ENCODE measurements at places on chromosomes 1 and 21.

GRCh38 chr1:22804969-22805671, 94.5 kb downstream of the EPHB2 start:
- DNase-seq: no peak

DNA sequence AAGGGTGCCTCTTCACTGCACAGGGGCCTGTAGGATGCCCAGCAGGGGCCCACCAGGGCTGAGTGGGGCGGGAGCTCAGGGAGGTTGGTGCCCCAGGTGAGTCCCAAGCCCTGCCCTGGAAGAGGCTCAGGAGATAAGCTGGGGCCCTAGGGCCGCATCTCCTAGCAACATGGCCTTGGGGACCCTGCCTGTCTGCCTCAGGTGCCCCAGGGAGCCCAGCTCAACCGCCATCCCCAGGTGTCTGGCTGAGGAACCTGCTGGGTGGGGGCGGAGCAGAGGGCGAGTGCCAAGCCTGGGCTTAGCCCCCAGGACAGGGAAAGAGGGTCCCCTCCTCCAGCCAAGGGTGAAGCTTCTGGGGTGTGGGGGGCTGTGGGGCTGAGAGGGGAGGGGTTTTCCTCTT, 54.8 kb downstream of the FOXO6 start:
- DNase-seq: no peak

DNA sequence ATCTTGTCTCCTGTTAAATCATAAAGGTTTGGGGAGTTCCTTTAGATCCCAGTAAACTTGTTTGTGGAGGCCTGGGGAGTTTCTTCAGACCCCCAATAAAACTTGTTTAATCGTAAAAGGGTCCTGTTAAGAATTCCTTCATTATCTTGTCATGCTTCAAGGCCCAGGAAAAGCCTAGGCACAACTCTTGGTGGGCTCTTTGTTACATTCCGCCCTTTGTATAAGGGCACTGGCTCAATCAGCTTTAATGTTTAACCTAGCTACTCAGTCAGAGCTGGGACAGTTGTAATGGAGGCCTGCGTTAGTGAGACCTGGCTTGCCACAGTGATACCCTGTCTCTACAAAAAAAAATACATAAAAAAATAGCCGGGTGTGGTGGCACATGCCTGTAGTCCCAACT, 77.2 kb downstream of the MPZL1 start:
- DNase-seq: no peak

- DNase-seq: no peak
These were observed 18.7 kb upstream of the F5 start for GRCh38 chr1:169604781-169605560.

GRCh38 chr1:90501281-90501680, 215.8 kb downstream of the BARHL2 start:
- DNase-seq: no peak

DNA sequence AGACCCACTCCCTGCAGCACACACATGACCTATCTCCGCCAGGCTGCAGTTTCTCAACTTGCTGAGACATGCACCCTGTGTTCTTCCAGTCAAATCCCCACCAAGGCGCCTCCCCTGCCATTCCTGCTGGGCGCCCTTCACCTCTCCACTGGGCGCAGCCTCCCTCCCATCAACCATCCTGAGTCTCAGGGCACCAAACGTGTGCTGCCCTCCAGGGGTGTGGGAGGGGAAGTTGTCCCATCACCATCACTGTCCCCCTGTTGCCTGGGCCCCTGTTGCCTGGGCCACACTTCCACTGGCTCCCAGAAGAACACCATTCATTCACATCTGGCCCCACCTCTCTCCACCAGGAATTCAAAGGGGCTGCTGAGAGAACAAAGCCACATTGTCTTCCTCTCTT, 44.9 kb upstream of the EFHD2 start:
- DNase-seq: no peak

DNA sequence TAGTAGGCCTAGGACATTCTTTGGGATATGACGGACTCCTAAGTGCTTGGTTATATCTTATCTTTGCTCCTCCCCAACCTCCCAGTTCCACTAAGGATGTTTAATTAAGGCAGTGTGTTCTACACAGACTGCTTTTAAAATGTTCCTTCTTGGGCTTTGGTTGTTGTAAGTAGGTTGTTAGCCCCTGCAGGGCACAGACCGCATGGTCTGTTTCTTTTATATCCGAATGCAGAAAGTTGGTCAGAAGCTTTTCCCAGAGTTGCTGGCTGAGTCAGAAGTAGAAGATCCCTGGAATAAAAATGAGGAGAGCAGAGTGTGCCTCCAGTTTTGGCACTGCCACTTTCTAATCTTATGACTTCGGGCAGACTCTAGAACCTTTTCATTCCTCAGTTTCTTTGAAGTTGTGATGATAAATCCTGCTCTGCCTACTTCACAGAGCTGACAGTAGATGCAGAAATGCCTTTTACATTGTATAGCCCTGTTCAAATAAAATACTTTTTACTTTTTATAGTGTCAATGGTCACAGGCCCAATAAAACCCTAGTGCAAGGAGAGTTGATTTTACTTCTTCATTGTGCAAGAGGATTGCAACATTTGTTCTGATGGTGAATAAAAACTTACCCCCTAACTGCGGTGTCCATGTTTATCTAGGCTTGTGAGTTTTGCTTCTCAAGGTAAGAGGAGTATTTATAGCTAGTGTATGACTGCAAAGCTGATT, 18.4 kb downstream of the FMN2 start:
- no peak for DNase-seq

- DNase-seq: peak; percentile 41
These were observed 64.2 kb downstream of the SLC45A1 start for GRCh38 chr1:8382051-8382505.

GRCh38 chr1:165637427-165637826, 6.4 kb downstream of the MGST3 start:
- no peak for DNase-seq

DNA sequence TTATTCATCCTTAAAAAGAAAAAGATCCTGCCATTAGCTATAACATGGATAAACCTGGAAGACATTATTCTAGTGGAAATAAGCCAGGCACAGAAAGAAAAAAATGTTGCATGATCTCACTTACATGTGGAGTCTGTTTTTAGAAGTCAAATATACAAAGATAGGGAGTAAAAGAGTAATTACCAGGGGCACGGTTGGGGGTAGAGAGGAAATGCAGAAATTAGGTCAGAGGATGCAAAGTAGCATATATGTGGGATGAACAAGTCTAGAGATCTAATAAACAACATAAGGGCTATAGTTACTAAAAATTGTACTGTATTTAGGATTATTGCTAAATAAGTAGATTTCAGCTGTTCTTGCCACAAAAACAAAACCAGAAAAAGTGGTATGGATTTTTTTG, 61.4 kb upstream of the CD53 start:
- DNase-seq: no peak

DNA sequence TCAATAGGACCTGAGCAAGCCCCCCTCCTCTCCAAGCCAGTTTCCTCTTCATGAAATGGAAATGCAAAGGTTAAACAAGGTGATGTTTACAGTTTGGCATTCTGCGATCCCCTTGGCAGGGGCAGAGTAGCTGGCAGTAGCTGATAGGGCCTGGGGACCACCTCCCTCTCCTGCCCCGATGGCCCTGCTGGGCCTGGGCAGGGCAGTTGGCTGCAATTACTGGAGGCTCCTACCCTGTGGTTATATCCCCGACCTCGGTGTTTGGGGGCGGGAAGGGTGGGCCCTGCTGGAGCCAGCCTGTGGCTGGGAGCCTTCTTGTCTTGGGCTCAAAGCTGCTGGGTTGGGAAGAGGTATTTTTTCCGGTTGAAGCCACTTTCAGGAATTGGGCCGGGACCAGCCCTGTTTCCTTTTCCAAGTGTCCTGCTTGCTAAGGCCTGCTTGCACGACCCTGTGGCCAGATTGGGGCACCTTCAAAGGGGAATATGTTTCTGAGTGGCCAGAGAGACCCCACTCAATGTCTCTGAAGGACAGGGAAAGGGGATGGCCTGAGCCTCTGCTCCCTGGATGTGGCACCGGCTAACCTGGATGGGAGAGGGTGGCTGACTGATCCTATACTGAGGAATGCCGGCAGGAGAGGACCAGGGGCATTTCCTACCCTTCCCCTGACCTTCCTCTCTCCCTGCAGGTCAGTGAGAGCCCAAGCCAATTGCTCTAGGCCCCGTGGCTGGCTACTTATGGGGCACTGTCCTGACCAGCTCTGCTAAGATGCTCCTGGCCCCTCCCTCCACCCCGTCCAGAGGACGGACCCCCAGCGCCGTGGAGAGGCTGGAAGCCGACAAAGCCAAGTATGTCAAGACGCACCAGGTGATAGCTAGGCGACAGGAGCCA, 1.9 kb downstream of the FAM110D start:
- DNase-seq: no peak

GRCh38 chr1:185300152-185300551, 16.9 kb downstream of the IVNS1ABP start:
- DNase-seq: no peak

- DNase-seq: no peak
These were observed at the start of gene KDF1 for GRCh38 chr1:26959722-26960624. KDF1 (minus strand) TSS chr1:26960468; CDS start chr1:26952380, 8,088 bp downstream.

DNA sequence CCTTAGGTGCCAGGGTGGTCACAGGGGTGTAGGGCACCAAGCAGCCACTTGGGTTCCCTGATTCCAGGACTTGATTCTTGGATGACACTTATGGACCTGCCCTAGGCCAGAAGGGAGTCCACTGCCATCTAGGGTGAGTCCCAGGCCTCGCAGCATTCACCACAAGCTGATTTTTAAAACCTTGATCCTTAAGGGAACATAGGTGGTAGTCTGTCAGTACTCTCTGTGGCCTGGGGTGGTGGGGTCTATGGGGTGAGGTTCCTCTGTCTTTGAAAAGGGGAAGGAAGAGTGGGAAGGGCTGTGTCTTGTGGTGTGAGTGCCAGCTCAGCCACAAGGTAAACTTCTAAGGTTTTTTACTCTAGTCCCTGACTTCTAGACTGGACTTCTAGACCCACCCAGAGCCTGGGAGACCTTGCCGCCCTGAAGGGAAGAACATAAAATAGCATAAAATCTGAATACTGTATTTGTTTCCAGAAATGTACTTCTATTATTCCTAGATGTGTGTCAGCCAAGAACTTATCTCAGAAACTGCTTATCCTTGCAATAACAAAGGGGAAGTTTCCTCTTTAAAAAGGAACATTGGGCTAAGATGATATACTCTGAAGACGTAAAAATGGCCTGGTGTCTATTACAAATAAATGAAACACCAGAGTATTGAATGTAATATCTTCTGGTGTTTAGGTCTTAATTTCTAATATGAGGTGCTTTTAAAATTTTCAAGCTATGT, 757.3 kb downstream of the LTN1 start:
- DNase-seq: no peak

- no peak for DNase-seq
These were observed 66.7 kb downstream of the RPAP2 start for GRCh38 chr1:92365378-92366039.

- DNase-seq: no peak
These were observed 44.3 kb upstream of the IL10 start for GRCh38 chr1:206816390-206817287.

DNA sequence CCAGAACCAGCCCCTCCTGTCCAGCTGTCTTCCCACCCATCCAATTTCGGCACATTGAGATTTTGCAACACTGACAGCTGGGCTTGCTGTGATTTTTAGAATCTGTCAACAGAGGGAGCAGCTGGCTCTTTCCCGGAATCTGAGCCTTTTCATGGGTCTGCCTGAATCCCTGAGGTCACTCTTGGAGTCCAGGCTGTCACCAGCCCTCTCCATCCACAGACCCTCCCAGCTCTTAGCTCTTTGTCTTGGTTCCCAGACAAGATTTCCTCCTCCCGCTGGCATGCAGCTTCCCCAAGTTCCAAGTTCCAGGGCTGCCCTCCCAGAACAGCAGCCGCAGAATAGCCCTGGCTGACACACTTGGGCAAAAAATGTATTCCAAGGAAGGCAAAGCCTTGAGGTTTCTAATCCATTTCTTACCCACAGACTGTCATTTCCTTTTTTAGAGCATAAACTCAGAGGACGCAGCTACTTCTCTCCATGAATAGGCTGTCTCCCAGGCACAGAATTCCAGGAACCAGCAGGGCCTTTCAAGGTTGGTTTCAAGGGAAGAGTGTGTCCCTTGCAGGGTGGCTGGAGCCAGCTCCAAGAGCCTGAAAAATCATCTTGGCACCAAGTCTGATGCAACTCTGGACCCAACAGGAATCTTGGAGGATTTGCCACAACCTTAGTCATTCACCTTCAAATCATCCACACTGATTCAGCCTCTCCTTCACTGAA, 7.1 kb upstream of the TMEM61 start:
- no peak for DNase-seq

- no peak for DNase-seq
These were observed 21.0 kb upstream of the ATP13A2 start for GRCh38 chr1:17032741-17033140.

- DNase-seq: no peak
These were observed 12.1 kb upstream of the FAM131C start for GRCh38 chr1:16085522-16085921.

DNA sequence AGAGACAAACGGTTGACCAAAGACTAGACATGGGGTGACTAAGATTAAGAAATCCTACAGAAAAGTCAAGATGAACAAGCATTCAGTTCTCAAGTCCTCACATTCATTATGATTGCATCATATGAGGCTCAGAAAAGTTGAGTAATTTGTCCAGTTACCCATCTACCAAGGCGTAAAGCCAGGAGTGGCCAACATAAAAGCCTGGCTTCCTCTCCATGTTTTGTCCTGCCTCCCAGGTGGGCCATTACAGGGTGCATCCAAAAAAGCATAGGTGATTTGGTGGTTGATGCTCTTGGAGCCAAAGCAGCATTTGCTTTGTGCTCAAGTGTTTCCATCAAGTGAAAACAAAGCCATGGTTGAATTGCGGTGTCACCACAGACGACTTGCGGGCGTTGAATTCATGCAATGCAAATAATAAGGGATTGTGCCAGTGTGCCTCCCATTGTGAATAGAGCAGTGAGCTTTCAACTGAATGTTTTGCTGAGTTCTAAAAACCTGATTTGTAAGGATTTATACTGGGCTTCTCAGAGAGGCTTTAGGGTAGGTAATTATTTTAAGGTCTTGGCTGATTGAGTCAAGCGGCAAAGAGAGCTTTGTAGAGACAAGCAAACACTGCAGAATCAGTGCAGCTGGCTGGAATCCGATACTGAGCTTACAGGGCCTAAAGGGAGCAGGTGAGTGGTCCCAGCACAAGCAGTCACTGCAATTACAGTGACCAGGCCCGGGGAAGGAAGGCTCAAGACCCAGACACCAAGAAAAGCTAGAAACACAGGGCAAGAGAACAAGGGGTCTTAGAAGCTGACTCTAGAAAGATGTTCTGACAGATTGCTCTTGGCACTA, 54.1 kb downstream of the KCNJ15 start:
- no peak for DNase-seq

DNA sequence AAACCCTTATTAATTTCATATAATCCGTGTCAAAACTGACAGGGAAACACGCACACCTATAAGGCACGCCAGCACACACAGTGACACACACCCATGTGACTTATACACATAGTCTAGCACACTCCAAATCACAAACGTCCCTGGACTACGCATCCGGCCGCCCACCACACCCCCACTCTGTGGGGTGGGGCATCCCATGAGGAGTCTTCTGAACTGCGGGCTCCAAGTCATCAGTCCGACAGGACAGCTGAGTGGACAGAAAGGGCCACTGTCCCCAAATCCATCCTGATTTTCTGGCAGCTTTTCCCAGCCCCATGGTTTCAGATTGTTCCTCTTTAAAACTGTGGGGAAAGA, 829 bp downstream of the PEA15 start:
- no peak for DNase-seq

GRCh38 chr1:111786669-111787207, 31.0 kb downstream of the DDX20 start:
- no peak for DNase-seq
